Activated CD4-positive, alpha-beta T cell treated with anti-CD3 and anti-CD28 coated beads, Interleukin-2, amount 50 U/mL, for 16 hours (primary cell): ENCODE measurements at places on chromosomes 13 and 19.

- no peak for DNase-seq
Measured at GRCh38 chr19:6744381-6745301, 5.2 kb downstream of the TRIP10 start.

GRCh38 chr13:19601749-19602725 is 31.4 kb upstream of the MPHOSPH8 start:
- DNase-seq = peak; percentile 38

DNA sequence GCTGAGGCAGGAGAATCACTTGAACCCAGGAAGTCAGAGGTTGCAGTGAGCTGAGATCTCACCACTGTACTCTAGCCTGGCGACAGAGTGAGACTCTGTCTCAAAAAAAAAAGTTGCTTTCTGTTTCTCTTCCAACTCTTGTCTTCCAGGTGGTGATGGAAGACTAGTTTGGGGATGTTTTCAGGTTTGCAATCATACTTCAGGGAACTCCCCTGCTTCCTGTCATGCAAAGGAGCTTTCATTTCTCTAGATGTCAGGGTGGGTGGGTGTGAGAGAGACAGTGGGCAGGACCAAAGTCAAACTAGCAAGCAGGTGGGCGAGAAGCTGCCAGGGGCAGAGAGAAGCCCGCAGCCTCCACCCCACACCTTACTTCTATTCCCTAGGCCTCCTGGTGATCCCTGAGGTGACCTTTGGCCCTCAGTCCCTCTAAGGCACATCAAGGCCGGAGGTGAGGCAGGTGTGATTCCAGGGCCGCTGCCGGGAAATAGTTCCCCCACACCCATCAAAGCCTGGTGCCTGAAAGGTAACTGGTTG is 25.7 kb downstream of the CCNE1 start:
- DNase-seq = peak; percentile 67

GRCh38 chr19:57850553-57851017 is 926 bp downstream of the ZNF587 start:
- DNase-seq = peak; percentile 38

DNA sequence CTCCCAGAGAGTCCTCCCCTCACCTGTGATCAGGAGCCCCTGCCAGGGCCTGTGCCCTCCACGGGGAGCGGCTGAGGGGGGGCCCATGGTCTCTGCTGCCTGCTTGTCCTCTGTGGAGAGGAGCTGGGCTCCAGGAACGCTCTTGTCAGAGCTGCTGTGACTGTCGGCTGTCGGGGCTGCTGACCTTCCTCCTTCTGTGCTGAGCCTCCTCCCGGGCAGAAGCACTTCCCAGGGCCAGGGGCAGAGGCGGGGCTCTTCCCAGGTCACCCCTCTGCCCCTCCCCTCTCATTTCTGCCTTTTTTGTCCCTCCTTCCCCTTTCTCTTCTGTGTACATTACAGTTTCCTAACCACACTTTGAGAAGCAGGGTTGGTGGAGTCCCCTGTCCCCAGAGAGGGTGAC is at the start of gene CEACAM4:
TSS of gene CEACAM4 (minus strand) at position 198 of the 400 bp plus-strand sequence. CDS start at position 87, 111 bp downstream.
- DNase-seq = no peak

GRCh38 chr19:5054551-5055456 is 85.9 kb downstream of the KDM4B start:
- no peak for DNase-seq

DNA sequence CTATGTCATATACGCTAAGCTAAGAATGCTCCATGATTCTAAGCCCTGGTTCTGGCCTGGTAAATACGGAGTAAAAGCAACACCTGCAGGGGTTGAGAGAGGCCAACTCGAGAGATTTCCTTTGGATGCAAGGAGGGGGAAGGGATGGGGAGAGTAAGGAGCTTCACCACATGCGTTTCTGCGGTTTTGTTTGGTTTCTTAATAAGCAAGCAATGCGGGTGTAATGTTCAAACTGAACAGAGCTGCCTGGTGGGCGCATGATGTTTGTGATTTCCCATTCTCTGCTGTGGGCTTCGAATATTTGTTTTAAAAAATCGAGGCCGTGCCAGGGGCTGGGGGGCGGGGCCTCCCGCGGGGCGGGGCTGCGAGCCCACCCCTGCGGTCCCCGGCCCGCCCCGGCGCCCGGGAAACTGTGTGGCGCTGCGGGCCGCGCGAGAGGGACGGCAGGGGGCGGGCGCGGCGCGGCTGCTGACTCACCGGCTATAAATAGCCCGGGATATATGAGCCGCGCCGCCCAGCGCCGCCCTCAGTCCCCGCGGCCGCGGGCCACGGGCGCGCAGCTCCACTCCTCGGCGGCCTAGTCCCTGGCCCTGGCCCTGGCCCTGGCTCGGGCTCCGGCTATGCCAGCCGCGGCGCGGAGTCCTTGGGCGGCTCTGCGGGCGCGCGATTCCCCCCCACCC is 5.1 kb downstream of the BBC3 start:
- DNase-seq = peak; percentile 86

- DNase-seq = no peak
Measured at GRCh38 chr13:83943530-83944279, 61.4 kb upstream of the SLITRK1 start.

DNA sequence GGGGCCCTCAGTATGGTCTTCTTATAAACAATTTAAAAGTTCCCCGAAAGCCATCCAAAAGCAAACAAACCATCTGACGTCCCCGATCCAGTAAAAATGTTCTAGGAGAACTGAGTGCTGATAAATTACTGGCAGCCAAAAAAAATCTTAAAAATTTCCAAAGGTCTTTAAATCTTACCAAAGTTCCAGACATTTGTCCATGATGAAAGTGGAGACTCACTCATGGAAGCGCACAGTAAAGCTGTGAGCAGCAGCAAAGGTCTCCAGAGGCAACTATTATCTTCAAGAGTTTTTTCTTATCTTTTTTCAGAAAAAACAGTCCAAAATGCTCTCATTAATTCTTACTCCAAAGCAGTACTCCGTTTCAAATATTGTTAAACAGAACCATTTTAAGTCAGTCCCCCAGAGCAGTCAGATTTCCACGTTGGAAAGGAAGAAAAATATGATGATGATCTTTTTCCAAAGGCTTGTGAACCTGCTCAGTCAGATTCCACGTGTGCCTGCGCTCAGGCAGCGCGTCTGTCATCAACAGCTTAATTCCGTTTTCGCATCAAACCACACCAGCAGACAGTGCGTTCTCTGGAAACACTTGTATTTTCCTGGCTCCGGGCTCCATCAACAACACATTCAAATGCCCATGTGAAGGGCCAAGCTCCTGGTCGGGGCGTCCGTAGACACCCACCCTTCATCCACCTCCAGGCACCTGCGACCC is 85.4 kb downstream of the COL4A1 start:
- DNase-seq = no peak

- DNase-seq = peak; percentile 3
Measured at GRCh38 chr19:1324806-1325567, 39.3 kb downstream of the EFNA2 start.

- no peak for DNase-seq
Measured at GRCh38 chr13:21884965-21885567, 214.2 kb downstream of the FGF9 start.

DNA sequence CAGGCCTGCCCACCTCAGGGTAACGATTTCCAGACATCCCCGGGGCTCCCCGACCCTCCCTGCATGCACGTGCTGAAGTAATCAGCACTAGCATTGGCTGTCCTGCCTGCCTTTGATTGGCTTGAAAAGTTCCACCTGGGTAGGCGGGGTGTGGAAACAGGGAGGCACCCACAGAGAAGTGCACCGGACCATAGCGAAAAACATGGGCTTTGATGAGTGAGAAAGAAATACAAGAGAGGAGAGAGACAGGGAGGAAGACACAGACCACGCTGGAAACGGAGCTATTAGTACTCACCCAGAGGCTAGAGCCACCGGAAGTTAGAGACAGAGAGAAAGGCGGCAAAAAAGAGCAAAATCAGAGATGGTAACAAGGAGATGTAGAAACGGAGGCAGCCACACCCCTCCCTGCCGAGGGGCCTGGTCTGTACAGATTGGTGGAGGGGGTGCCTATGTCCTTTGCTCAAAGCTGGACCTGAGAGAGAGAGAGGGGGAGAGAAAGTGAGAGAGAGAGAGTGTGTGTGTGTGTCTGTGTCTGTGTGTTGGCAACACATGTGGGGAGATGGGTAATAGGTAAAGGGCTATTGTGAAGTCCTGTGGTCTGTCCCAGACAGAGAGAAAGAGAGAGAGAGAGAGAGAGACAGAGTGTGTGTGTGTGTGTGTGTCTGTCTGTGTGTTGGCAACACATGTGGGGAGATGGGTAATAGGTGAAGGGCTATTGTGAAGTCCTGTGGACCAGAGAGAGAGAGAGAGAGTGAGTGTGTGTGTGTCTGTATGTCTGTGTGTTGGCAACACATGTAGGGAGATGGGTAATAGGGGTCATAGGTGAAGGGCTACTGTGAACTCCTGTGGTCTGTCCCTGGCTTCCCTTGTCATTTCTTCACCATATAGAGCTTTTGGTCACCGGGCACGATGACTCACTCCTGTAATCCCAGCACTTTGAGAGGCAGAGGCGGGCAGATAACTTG is 2.9 kb downstream of the CGB3 start:
- DNase-seq = peak; percentile 42

DNA sequence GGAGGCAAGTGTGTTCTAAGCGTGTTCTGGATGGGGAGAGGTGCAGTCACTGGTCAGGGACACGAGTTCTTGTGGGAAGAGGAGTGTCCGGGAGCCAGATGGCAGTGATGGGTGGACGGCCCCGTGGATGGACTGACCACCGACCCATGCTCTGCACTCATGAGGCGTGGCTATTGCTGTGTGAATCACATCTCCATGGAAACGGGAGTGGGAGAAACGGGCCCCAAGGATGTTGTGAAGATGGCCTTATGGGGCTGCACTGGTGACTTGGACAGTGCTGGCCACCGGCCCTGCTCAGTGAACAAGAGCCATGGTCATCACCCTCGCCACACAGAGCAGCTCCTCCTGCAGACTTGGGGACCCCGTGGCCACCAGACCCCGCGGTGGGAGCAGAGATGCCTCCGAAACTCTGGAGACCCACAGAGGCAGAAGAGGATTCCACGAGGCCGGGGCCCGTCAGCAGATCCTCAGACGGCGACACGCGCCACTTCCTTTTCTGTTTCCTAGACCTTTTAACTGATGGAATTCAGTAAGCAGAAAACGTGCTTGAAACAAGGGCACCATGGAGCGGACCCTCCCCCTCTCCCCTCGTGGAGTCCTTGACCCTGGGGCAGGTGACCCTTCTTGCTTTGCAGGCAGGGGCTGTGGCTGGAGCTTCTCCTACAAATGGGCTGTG is 47.5 kb downstream of the GAS6 start:
- DNase-seq = no peak

DNA sequence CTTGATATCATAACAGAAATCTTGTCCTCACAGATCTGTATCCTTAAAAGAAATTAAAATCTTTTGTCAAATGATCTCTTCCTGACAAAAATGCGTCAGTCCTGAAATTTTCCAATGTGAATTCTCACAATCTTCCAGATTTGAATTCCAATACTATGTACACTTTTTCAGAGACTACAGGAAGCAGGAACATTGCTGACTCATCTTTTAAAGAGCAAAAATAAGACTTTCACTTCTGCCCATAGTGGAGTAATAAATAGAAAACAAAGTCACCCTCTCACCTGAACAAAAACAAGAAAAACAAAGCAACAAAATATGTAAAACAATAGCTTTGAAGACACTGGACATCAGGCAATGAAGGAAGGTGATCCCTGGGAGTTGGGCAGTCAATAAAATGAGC is 167.0 kb upstream of the IPO5 start:
- DNase-seq = no peak

- DNase-seq = no peak
Measured at GRCh38 chr19:47572635-47573034, 313 bp downstream of the ZNF541 start.

GRCh38 chr19:28519952-28520861 is 692.7 kb downstream of the UQCRFS1 start:
- DNase-seq = no peak

GRCh38 chr19:34269968-34270621 is 15.7 kb downstream of the GARRE1 start:
- DNase-seq = peak; percentile 90

GRCh38 chr19:50311723-50312635 is 17.2 kb downstream of the KCNC3 start:
- DNase-seq = no peak

GRCh38 chr13:50898338-50898737 is 11.3 kb upstream of the RNASEH2B start:
- no peak for DNase-seq

- peak; percentile 50 for DNase-seq
Measured at GRCh38 chr19:10353793-10354391, 14.5 kb upstream of the ICAM3 start.

DNA sequence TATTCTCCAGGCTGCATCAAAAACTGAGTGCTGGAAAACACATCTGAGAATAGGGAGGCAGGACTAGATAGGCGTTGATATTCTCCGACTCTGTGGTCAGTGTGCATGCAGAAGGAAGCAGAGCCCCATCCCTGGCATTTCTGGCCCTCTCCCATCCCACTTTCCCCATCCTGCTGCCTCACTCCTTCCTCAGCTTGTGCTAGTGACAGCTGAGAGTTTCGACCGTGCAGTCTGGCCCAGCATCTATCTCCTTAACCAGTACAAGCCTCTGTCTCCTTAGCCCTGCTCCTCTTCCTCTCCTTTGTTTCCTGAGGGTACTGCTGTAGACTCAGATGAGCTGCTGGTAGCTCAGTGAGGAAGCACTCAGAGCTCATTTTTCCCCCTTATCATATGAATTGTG is 163.2 kb downstream of the SUCLA2 start:
- DNase-seq = no peak

DNA sequence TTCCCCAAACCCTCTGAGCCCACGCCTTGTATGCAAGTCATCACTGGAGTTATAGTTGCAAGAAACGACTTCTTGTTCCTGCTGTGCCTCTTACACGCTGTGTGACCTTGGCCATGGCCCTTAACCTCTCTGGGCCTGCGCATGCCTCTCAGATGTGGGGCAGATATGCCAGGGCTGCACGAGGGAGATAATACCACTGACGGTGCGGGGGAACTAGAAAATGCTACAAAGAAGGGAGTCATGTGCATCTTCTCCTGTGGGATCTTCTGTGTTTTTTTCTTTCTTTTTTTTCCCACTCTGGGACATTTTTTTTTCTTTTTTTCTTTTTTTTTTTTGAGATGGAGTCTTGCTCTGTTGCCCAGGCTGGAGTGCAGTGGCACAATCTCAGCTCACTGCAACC is 4.3 kb upstream of the SAMD1 start:
- DNase-seq = no peak

GRCh38 chr19:14562660-14563589 is 8.9 kb downstream of the NDUFB7 start:
- no peak for DNase-seq

DNA sequence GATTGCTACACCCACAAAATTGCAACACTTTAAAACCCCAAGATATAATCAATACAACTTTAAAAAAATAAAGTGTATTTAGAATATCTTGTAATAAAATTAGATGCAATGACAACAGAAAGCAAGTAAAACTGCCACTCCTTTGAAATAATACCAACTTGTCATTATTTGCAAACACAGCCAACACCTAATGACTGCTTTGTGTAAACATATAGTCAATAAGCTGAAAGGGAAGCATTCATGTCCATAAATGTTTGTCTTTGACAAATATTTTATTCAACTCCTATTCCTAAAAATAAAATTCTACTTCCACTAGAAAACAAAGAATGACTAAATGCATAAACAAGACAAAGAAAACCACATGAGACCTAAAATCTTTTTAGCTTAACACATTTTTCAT is 6.6 kb downstream of the SMAD9 start:
- no peak for DNase-seq

GRCh38 chr13:100508996-100509395 is 79.6 kb downstream of the GGACT start:
- no peak for DNase-seq

- no peak for DNase-seq
Measured at GRCh38 chr13:44063881-44064280, 184.2 kb downstream of the LACC1 start.

- DNase-seq = no peak
Measured at GRCh38 chr19:18470787-18471186, 32.9 kb upstream of the ISYNA1 start.
